ENCODE measurements at places on chromosomes 2 and 18. TPM values are rescaled to one million over a fixed set of nuclear protein-coding genes. Genes with fewer than 3 reads are reported as not detected.

The GPR45 gene
- not detected for total RNA-seq

The CPS1 gene
- 18.5 TPM for total RNA-seq

The WNT10A gene
- total RNA-seq: not detected

The FAM110C gene
- not detected for total RNA-seq

The OTX1 gene
- 0.17 TPM for total RNA-seq

Data from bronchus fibroblast of lung (primary cell).